ENCODE measurements at places on chromosomes 7 and 10.

DNA sequence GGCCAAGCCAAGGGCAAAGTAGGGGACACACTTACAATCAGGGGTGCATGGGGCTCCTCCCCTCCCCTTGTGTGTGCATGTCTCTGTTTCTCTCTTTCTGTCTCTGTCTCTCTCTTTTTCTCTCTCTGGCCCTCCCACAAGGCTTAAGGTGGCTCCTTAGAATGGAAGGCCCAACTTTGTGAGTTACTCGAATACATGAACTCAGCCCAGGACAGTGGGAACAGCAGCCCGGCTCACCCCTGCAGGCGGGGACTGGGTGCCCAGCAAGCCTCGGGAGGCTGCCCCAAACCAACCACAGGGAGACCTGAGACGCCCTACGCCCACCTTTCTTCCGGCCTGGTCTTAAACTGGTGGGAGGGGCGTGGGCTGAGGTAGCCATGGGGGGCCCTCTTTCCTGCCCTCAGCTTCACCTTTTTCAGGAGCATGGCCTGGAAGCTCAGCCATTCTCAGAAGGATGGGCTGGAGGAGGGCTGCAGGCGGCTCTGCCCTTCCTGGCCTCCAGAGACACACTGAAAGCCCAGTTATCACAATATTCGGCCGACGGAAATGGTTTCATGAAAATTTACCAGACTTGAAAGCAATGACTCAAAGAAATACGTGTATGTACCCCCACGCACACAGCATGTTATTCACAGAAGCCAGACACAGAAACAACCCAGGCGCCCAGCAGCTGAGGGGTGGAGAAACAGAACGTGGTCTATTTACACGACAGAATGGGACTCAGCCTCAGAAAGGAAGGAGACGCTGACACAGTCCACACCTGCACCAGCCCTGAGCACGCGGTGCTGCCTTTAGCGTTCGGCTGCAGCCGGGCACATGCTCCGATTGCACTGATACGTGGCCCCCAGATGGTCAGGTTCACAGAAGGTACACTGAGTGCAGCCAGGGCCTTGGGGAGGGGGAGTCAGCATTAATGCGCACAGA, 229.5 kb downstream of the PTPRN2 start:
- DNase-seq: no peak

GRCh38 chr7:7157177-7157886, 25.0 kb upstream of the C1GALT1 start:
- DNase-seq: peak; percentile 83

- no peak for DNase-seq
These were observed 6.8 kb downstream of the GTPBP4 start for GRCh38 chr10:994836-995558.

- DNase-seq: no peak
These were observed 60.3 kb upstream of the SP4 start for GRCh38 chr7:21367537-21367936.

GRCh38 chr7:130996205-130996832, 262.3 kb upstream of the KLF14 start:
- no peak for DNase-seq

GRCh38 chr7:98281757-98282606, 496 bp downstream of the BRI3 start:
- DNase-seq: no peak

DNA sequence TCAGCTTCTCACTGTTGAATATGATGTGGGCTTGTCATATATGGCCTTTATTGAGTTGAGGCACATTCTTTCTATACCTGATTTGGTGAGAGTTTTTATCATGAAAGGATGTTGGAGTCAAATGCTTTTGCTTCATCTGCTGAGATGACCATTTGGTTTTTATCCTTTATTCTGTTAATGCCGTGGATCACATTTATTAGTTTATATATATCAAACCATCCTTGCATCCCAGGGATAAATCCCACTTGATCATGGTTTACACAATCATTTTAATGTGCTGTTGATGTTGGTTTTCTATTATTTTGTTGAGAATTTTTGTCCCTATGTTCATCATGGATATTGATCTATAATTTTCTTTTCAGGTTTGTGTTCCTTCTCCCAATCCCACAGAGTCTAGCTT, 67.0 kb downstream of the EBLN1 start:
- DNase-seq: no peak

DNA sequence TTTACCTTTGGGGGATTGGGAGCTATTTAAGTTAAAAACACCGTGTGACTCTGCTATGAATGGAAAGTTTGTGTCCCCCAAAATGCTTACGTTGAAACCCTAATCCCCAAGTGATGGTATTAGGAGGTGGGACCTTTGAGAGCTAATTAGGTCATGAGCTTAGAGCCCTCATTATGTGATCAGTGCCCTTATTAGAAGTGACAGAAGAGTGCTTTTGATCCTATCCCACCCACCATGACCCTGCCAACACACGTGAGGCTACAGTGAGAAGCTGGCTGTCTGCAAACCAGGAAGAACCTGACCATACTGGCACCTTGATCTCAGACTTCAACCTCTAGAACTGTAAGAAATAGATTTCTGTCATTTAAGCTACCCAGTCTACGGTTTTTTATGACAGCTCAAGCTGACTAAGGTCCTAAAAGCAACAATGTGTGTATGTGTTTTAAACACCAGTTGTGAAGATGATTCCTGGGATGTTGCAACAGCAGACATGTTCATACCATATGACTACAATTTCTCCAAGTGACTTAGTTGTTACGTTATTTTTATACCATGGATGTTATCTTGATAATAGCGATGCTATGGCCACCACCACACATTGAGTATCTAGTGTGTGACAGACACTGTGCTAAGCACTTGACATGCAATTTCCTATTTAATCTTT, 124.4 kb downstream of the PIP4K2A start:
- DNase-seq: no peak

DNA sequence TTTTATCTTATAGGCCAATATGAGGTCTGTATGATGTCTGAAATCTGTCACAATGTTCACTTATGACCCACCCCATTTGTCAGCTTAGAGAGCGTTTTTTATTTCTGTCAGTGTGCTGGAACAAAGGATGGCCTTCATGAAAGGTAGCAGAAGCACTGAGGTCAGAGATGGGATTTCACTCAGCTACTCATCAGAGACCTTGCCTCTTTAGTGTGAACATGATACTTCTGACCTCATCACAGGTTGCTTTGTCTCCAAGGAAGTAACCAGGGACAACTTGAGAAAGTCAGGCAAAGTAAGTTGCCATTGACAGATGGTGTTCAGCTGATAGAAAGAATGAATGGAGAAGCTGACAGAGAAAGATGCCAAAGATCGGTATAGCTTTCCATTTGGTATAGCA, 16.3 kb downstream of the YAE1 start:
- DNase-seq: no peak

DNA sequence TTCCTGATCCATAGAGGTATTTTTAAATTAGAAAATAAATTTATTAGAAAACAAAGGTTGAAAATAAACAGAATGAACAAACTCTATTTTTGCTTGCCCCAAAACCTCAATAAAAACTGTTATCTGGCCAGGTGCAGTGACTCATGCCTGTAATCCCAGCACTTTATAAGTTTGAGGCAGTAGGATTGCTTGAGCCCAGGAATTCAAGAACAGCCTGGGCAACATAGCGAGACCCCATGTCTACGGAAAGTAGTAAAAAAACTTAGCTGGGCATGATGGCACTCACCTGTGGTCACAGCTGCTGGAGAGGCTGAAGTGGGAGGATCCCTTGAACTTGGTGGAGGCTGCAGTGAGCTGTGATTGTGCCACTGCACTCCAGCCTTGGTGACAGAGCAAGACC, 10.3 kb downstream of the SLK start:
- DNase-seq: no peak

- no peak for DNase-seq
These were observed 75.8 kb downstream of the ZNF92 start for GRCh38 chr7:65449505-65449852.

DNA sequence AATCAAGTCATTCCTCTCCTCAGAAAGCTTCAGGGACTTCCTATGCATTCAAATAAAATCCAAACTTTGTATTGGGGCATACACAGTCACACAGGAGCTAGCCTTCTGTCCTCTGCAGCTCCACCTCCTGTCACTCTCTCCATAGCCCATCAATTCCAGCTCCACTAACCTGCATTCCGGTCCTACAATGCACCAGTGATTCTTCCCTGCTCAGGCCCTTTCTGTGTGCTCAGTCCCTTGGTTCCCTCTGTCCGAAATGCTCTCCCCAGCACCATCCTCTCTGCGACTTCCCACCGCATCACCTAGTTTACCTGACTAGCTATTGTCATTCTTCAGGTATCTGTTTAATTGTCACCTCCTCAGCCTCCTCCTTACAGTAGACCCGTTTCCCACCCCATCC, 26.4 kb upstream of the YAE1 start:
- no peak for DNase-seq

GRCh38 chr10:18000601-18001000, 48.9 kb downstream of the SLC39A12 start:
- no peak for DNase-seq

DNA sequence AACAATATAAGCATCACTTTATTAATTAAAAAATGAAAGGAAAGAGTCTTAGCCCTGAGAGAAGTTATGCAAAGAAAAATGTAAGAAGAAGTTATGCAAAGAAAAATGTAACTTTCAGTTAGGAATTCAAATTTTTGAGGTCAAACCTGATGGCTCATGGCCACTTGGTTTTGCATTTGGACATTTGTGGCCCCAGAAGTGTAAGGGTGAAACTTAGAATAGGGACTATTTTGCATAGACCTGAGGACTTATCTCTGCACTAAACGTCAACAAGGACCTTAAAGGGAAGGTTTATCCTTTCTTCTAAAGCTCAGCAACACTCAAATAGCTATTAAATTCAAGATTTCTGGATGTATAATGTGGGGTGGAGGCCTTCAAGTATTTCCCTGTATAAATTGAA, 724.5 kb upstream of the POT1 start:
- DNase-seq: no peak

DNA sequence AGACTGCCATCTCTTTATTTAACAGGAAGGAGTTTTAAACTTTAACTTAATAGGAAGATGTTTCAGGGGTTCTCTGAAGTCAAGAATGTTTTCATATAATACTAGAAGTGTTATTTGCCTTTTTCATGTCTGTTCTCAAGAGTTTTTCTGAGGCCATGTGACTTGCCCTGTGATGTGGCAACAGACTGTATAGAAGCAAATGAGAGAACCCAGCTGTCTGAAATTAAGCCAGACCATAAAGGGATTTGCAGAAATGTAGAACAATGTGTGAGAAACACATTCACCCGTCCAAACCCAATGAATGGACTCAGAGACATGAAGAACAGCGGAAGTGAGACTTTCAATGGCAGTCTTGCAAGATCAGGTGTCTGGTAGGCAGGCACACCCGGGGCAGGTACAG, 23.8 kb downstream of the MAPK8 start:
- DNase-seq: no peak

GRCh38 chr10:74598891-74599566, 227.4 kb upstream of the KAT6B start:
- DNase-seq: no peak

- no peak for DNase-seq
These were observed 79.1 kb upstream of the NEUROD6 start for GRCh38 chr7:31419505-31420055.

GRCh38 chr7:80213814-80214213, 79.2 kb downstream of the GNAI1 start:
- DNase-seq: no peak

DNA sequence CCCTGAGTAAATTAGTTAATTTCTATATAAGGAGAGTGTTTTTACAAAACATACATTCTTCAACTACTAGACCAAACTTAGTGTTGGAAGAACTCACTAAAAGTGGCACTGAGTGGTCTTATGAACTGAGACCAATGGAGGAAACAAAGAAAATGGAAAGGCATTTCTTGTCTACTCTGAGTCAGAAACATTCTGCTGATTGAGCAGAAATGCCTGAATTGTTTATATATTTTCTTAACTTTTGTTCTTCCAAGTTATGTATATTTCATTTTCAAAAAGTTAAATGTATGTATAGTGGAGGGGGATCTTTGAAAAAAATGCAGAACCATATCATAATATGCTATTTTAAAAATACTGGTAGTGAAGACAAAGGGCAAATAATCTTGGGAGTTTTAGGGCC, 320.7 kb downstream of the HGF start:
- DNase-seq: no peak

DNA sequence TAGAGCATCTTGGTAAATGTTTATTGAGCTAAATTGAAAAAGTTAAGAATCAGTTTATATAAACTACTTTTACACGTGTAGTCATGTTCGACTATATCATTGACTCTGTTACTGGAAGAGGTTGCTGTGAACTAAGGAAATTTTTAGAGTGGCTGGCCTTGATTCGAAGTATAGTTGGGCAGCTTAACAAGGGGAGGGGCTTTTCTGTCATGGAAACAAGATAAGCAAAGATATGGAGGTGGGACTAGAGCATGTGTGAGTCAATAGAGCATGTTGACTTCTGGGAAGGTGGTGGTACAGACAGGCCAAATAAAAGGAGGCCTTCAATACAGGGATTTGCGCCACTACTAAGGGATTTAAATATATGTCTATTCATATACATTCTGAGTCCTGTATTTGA, 7.6 kb downstream of the ATP5F1C start:
- no peak for DNase-seq

- DNase-seq: no peak
These were observed 569.1 kb downstream of the ANKRD7 start for GRCh38 chr7:118793582-118793981.

DNA sequence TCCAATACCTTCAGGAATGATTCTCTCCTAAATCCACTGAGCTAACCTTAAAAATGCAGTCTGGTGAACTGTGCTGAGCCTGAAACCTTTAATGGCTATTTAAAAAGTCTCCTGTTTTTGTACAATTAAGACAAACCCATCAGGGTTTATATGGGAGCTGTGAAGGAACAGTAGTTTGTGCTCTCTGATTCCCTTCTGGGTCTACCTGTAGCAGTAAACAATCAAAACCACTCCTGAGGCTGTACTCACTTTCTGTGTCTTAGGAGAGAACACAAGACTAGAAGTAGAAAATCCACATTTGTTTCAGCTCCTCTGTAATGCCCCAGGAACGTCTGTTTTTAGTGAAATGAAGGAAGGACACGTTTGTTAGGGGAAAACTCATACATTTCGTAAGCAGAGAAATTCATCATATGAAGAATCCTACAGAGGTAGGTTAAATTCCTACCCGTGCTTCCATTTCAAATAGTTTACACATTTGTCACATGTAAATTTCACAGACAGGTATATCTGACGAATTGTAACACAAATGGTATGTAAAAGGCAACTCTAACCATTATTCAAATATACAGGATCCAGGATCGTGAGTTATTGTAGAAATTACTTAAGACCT, 2.6 kb downstream of the CUX1 start:
- no peak for DNase-seq

GRCh38 chr7:2120841-2121830, 111.6 kb downstream of the MAD1L1 start:
- DNase-seq: no peak

DNA sequence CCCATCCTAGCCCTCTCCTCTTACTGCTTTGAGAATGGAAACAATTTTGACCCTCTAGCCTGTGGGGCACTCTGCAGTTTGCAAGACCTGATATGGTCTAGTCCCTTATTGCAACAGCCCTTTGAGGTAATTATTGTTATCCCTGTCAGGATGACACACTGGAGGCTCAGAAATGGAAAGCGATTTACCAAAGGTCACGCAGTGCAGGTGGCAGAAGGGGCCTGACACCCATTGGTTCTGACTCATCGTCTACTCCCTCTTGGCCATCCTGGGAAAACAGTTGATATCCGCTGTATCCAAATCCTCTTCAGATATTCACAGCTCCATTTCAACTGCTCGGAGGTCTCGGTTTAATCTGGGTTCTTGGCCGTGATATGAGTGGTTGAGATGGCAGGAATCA, 44.7 kb upstream of the AQP1 start:
- DNase-seq: no peak
